ENCODE measurements at places on chromosomes 4 and X.

GRCh38 chr4:155241664-155242063 lies 33.2 kb downstream of the NPY2R start:
- DNase-seq, result no peak

DNA sequence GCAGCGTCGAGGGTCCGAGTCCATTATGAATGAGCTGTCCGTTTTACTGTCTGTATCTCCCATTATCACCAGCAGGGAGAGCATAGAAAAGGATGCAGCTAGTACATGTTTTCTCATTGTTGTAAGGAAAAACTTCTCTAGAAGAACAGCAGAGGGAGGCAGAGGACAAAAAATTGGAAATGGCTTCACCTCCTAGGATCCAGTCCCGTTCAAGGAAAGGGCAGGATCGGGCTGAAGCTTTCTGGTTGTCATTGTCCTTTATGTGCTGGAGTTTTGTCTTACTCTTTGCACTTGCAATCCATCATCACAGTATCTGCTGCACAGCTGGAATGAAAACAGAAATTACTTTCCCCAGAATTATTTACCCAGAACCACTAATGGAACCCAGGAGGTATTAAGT lies 14.7 kb downstream of the NDP start:
- no peak for DNase-seq

DNA sequence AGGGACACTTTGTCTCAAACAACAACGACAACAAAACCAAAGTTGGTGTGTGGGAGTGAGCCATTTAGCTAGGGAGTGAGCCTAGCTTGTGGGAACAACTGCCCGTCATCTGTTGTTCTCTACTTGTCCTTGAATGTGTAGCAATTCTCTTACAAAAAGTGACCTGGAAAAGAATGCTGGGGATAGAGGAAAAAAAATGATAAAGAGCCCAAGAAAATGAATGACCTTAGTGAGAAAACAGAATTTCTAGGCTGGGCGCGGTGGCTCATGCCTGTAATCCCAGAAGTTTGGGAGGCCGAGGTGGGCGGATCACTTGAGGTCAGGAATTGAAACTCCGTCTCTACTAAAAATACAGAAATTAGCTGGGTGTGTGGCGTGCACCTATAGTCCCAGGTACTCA lies 19.6 kb downstream of the SEPTIN6 start:
- no peak for DNase-seq

DNA sequence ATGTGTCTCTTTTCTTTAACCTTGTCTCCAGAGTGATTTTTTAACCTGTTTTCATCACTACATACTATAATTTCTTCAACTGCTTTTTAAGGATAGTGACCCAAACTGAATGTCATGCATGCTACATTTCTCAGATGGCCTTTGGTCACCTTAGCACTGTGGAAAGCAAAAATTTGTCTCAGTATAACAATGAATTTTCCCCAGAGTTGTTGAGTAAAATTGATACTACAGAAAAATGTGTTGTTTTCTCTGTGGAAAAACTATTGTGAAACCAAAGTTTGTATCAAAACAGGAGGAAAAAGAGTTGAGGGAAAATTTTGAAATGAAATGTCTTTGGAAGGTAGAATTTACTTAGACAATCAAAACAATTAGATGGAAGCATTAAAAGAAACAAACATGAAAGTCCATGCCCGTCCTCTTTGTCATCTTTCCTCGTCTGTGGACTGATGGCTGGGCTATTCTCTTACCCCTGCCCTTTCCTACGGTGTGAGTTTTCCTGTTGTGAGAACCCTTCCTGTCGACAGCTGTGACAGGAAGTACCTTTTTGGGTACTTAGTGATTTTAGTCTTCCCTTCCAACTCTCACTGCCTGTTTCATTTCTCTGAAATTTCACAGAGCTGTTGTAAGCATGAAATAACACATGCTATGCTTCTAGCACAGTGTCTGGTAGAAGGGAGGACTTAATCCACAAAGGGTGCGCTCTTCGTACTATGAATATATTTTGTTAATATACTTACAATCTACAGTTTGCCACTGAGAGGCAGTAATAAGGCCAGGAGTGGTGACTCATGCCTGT lies 50.8 kb downstream of the LRP2BP start:
- DNase-seq, result no peak

- DNase-seq, result no peak
Observed at GRCh38 chr4:145340071-145340675, 141.5 kb upstream of the SMAD1 start.

DNA sequence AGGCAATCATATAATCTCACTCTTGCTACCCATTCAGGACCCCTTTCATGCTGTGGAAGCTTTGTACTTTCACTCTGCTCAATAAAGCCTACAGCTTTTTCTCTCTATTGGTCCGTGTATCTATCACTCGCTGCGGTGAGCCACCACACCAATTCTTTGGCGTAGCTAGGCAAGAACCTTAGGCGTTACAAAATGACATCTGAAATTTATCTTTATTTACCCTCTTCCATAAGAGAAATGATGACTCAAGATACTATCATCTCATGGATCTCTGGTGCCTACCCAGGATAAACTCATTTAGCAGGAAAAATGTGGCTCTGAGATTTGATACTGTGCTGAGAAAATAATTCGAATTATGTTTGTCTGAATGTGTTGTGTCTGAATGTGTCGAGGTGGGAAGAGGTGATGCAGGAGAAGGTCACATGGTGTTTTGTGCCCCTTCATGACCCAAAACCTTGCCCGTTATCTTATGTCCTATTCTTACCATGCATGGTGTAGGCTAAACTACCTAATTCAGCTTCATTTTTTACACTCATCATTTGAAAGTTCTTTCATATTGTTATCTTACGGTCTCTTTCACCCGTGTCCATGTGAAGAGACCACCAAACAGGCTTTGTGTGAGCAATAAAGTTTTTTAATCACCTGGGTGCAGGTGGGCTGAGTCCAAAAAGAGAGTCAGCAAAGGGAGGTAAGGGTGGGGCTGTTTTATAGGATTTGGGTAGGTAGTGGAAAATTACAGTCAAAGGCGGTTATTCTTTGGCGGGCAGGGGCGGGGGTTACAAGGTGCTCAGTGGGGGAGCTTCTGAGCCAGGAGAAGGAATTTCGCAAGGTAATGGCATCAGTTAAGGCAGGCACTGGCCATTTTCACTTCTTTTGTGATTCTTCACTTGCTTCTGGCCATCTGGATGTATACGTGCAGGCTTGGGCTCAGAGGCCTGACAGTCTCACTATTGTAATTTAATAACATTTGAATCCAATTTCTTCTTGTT lies 41.6 kb upstream of the GIMD1 start:
- DNase-seq, result no peak

DNA sequence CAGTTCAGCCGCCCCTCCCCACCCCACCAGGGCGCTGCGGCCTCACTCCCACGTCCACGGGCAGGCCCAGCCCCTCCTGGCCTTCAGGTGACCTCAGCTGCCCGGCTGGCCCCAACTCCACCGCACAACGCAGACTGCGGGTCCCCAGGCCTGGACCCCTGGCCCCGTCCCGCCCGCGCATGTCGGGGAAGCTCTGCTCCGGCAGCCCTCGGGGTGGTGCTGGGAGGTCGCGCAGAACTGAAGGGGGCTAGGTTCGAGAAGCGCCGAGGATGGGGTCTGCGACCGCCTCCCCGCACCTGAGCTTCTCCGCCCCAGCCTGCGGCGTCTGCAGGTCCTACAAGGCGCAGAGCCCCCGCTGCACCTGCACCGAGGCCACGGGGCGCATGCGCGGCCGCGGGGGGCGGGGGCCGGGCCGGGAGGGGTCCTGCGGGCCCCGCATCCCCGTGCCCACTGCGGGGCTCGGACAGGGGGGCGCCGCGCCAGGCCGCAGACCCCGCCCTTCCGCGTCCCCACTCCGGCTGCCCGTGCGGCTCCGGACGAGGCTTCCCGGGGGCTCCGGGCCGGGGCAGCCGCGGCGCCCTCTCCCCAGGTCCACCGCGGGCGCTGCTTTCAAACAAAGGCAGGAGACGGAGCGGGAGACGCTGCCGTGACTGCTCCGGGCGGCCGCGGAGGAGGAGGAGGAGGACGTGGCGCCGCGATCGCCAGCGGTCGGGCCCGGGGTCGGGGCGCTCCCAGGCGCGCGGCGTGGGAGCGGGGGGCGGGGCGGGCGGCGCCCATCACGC lies 672 bp upstream of the NAT8L start:
- DNase-seq, result peak; percentile 39

All from stimulated activated CD4-positive, alpha-beta T cell treated with anti-CD3 and anti-CD28 coated beads, Interleukin-15, amount 100 ng/mL, for 24 hours (primary cell).